ENCODE measurements at places on chromosomes 16 and 17. TPM values are rescaled to one million over a fixed set of nuclear protein-coding genes. Genes with fewer than 3 reads are reported as not detected.

The CMTM2 gene
- not detected for total RNA-seq

The MYO1C gene
- 251 TPM for total RNA-seq

The CLEC19A gene
- total RNA-seq = not detected

The ADPRM gene
- total RNA-seq = 2.4 TPM

The CACNG3 gene
- total RNA-seq = not detected

The CARHSP1 gene
- 158 TPM for total RNA-seq

The RUSF1 gene
- total RNA-seq = 47.4 TPM

The ENPP7 gene
- not detected for total RNA-seq

The RAP1GAP2 gene
- total RNA-seq = 10.0 TPM

The SYNRG gene
- 30.8 TPM for total RNA-seq

The TPSG1 gene
- 4.6 TPM for total RNA-seq

The C17orf67 gene
- 3.4 TPM for total RNA-seq

DNA sequence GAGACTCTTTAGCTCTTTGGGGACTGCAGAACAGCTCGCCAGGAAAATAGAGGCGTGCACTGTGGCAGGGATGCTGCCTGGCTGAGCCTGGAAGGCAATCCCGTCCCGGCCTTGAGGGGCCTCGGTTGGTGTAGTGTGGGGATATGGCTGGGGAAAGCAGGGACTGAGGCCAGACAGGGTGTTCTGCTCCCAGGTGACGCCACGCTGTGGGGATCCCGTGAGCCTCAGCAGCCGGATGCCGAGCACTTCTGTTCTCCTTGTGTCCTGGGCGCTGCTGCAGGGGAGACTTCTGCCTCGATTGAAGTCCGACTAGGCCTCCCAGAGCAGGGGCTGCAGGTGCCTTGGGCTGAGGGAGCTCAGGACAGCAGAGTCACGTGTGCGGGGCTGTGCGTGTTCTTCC lies 72.6 kb downstream of the BANP start:
- H3K4me1 ChIP-seq = no peaks in the 10 kb centered on the region
- no peak overlapping the region for H3K27ac ChIP-seq
- no peak for DNase-seq
- H3K36me3 ChIP-seq = no peaks in the 10 kb centered on the region

GRCh38 chr17:50316016-50316587 lies 29.8 kb upstream of the XYLT2 start:
- no peaks in the 10 kb centered on the region for H3K4me1 ChIP-seq
- DNase-seq = no peak
- H3K27ac ChIP-seq = no peak overlapping the region
- peaks cover 4% of the 10 kb centered on the region for H3K27me3 ChIP-seq

DNA sequence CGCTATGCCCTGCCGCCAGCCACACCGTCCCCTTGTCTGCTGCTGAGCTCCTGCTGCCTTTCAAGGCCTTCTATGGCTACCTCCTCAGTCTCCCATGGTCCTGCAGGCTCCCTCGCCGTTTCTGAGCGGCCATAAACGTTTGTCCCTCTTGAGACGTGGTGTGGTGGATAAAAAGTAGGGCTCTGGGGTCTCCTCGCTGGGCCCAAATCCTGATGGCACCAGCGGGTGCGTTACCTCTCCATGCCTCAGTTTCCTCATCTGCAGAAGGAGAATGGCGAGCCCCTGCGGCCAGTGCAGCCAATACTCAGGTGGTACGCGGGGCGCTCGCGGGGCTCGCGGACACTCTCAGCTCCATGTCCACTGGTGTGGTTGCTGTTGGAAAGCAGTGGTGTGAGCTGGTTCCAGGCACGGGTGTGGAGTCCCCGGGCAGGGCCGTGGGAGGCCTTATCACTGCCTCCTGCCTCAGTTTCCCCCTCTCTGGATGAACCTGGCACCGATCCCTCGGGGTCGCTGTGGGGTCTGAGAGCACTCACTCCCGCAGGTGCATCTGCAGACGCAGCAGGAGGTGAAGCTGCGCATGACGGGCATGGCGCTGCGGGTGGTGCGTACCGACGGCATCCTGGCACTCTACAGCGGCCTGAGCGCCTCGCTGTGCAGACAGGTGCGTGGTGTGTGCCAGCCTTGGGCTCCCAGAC lies 2.5 kb downstream of the SLC25A10 start:
- no peak overlapping the region for H3K27ac ChIP-seq
- no peak overlapping the region for H3K4me3 ChIP-seq
- no peak for DNase-seq
- H3K27me3 ChIP-seq = no peaks in the 10 kb centered on the region

GRCh38 chr16:65012357-65012756 lies 109.5 kb downstream of the CDH11 start:
- H3K4me1 ChIP-seq = no peaks in the 10 kb centered on the region
- H3K4me3 ChIP-seq = no peak overlapping the region
- no peak for DNase-seq
- no peaks in the 10 kb centered on the region for H3K36me3 ChIP-seq

DNA sequence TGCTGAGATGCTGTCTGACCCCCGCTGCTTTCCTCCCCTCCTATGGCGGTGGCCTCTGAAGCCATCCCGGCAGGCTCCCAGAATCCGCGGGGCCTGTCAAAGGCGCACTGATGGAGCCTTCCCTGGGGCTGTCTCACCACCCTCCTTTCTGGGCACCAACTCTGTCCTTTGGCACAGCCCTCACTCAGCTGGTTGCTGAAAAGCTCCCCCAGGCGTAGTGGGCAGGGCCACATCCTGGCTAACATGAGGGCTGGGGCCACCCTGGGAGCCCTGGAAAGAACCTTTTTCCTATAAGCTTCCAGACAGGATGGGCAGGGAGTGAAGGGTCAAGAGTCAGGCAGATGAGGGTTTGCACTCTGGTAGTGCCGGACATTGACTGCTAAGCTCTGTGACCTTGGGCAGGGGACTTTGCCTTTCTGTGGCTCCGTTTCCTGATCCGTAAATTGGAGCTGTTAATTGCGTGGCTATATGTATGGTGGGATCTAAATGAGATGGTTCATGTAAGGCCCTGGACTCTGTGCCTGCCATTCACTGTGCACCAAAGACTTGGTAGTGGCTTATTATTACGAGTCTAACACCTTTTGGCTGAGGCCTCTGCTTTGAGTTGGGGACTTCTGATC lies 27.6 kb upstream of the LASP1NB start:
- 0 out of 2 replicates have a peak overlapping the region, but pooled peaks have one; percentile 23 for H3K27ac ChIP-seq
- peaks cover 27% of the 10 kb centered on the region for H3K4me1 ChIP-seq
- H3K27me3 ChIP-seq = no peaks in the 10 kb centered on the region
- no peak overlapping the region for H3K4me3 ChIP-seq

- no peaks in the 10 kb centered on the region for H3K27me3 ChIP-seq
- H3K36me3 ChIP-seq = peaks cover 70% of the 10 kb centered on the region
These were observed 50.8 kb upstream of the ENDOV start for GRCh38 chr17:80364091-80364691.

DNA sequence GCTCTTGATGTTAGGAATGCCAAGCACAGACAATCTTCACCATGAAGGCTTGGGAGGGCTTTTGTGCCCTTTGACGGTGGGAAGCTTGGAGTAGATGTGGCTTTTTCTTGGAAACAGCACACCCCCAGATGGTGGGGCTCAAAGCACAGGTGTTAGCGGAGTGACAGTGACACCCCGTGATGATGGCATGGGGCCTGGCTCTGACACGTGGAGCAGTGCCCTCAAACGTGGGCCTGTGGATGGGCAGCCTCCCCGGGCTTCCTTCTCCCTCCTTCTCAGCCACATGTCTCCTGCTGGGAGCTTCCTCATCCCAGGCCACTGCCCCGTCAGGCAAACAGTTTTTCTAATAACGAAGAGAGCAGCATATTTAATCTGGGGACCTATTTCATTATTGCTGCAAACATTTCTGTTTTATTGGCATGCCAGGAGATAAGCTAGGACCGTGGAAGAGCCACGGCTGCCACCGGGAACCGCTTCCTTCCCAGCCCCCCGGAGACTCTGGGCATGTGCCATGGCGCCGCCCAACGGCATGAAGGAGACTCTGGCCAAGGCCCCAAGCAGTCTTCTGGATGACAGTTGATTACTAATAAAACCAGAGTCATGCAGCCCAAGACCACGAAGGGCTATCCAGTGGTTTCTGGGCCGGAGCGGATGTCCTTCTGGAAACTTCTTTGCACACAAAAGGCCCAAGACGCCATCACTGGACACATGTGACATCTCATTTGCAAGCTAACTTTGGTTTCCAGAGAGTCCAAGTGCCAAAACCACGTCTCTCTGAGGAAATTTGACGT lies 280.3 kb upstream of the FOXF1 start:
- no peak overlapping the region for H3K27ac ChIP-seq
- H3K4me1 ChIP-seq = no peaks in the 10 kb centered on the region
- H3K36me3 ChIP-seq = no peaks in the 10 kb centered on the region
- no peaks in the 10 kb centered on the region for H3K27me3 ChIP-seq

GRCh38 chr16:64180136-64180900 lies 941.5 kb downstream of the CDH11 start:
- H3K27me3 ChIP-seq = no peaks in the 10 kb centered on the region
- no peak for DNase-seq
- no peaks in the 10 kb centered on the region for H3K4me1 ChIP-seq
- H3K27ac ChIP-seq = no peak overlapping the region

- no peak overlapping the region for H3K4me3 ChIP-seq
- no peaks in the 10 kb centered on the region for H3K4me1 ChIP-seq
- peak; percentile 27 for DNase-seq
- no peak overlapping the region for H3K27ac ChIP-seq
- H3K36me3 ChIP-seq = no peaks in the 10 kb centered on the region
- no peaks in the 10 kb centered on the region for H3K27me3 ChIP-seq
These were observed 23.7 kb upstream of the SOX9 start for GRCh38 chr17:72097144-72097543.

DNA sequence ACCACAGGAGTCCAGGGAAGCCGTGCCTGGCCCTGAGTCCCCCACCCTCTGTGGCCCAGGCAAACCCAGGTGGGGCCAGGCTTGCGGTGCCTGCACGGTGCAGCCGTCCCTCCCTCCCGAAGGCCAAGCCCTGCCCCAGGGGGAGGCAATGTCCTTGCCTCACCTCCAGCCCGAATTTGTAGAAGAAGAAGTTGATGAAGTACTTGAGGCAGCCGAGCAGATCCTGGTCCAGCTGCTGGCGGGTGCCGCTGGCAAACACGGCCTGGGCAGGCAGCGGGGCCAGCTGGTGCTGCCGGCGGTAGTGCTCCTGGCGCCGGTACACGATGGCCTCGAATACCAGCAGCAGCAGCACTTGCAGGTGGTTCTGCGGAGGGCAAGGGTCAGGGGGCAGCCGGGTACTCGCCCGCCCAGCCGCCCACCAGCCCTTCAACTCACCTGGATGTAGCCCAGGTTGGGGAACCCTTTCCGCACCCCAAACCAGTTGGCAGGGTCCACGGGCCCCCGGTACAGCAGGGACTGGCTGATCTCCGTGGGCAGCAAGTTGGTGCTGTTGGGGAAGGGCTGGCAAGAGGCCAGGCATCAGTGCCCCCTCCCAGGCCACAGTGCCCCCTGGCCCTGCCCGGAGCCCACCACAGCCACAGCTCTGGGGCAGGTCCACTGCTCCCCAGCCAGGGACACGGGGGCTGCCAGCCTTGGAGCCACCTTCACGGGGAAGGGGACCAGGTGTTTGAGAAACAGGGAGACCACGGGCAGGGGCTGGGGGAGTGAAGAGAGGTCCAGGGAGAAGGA lies 26.1 kb downstream of the CTU2 start:
- no peaks in the 10 kb centered on the region for H3K4me1 ChIP-seq
- H3K27ac ChIP-seq = no peak overlapping the region

GRCh38 chr17:64147110-64148016 lies 17.4 kb upstream of the ERN1 start:
- DNase-seq = no peak
- H3K36me3 ChIP-seq = peaks cover 5% of the 10 kb centered on the region
- no peaks in the 10 kb centered on the region for H3K27me3 ChIP-seq
- H3K27ac ChIP-seq = peak overlapping the region; percentile 93
- peaks cover 10% of the 10 kb centered on the region for H3K4me1 ChIP-seq

- peaks cover 32% of the 10 kb centered on the region for H3K4me1 ChIP-seq
- H3K36me3 ChIP-seq = no peaks in the 10 kb centered on the region
- no peak for DNase-seq
- H3K4me3 ChIP-seq = peak overlapping the region; percentile 34
- H3K27me3 ChIP-seq = no peaks in the 10 kb centered on the region
These were observed 63.4 kb downstream of the ADCY9 start for GRCh38 chr16:4052801-4053293.

- H3K4me3 ChIP-seq = no peak overlapping the region
- no peak overlapping the region for H3K27ac ChIP-seq
- H3K27me3 ChIP-seq = no peaks in the 10 kb centered on the region
- H3K36me3 ChIP-seq = no peaks in the 10 kb centered on the region
These were observed 17.5 kb upstream of the MLKL start for GRCh38 chr16:74718140-74718539.

DNA sequence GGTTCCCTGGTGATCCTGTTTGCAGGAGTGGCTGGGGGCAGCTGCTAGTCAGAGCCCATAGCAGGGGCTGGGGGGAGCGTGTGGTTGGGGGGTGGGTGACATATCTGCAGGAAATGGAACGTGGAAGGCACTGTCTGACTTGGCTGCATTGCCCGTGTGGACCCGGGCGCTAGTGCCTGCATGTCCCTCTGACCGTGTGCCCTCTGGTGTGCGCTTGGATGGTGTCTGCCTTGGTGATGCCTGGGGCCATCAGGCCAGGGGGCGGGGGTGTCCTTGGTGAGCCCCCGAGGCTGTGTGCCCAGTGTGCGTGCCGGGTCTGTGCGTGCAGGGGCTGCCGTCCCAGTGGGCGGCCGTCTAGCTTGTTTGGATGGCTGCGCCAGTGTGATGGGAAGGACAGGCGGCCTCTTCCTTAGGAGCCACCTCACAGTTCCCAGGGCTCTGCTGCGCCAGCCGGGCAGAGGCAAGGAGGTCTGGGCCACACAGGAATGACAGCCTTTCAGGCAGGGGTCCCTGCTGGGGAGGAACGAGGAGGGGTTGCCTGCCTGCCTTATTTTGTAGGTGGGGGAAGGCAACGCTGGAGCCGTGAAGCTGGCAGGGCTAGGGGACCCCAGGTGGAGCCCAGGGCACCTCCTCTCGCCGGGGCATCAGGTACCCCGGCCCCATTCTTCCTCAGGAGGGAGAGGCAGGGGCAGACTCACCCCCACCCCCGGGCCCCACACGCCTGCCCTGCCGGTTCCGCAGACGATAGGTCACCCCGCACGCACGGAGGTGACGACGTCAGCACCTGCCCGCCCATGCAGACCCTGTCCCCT lies 693 bp downstream of the NDRG4 start:
- no peaks in the 10 kb centered on the region for H3K36me3 ChIP-seq
- H3K27me3 ChIP-seq = no peaks in the 10 kb centered on the region
- peak overlapping the region; percentile 39 for H3K4me3 ChIP-seq
- H3K4me1 ChIP-seq = no peaks in the 10 kb centered on the region

- no peak overlapping the region for H3K4me3 ChIP-seq
- no peaks in the 10 kb centered on the region for H3K27me3 ChIP-seq
- no peaks in the 10 kb centered on the region for H3K36me3 ChIP-seq
- no peak overlapping the region for H3K27ac ChIP-seq
These were observed 389.6 kb upstream of the DYNLRB2 start for GRCh38 chr16:80150978-80151721.

DNA sequence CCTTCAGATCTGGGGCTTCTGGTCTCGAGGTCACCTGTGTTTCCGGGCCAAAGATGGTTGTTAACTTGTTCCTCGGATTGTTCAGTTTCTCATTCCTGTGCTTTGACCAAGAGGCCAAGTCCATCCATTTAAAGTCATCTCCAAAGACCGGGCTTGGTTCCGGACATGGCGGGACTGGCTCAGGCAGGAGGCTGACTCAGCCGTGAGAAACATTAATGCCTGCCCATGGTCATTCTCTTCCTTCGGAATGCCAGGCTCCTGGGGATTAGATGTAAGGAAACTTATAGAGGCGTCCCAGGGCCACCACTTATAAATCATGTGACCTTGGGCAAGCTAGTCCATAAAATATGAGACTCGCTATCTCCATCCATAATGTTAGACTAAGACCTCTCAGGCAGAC lies 13.6 kb upstream of the NKD1 start:
- H3K27me3 ChIP-seq = no peaks in the 10 kb centered on the region
- H3K27ac ChIP-seq = no peak overlapping the region
- no peaks in the 10 kb centered on the region for H3K4me1 ChIP-seq

GRCh38 chr17:79797492-79798298 lies 818 bp upstream of the CBX8 start:
- H3K27ac ChIP-seq = peak overlapping the region; percentile 34
- peak overlapping the region; percentile 82 for H3K4me3 ChIP-seq
- no peaks in the 10 kb centered on the region for H3K27me3 ChIP-seq
- H3K36me3 ChIP-seq = peaks cover 3% of the 10 kb centered on the region
- H3K4me1 ChIP-seq = peaks cover 48% of the 10 kb centered on the region
- no peak for DNase-seq

All from Panc1 (cell line).